H4 (cell line): ENCODE measurements at places on chromosomes 1 and 21.
A peak's percentile ranks its signal among the peaks of the same experiment; 100 is the strongest.

GRCh38 chr1:240598216-240599001 lies 13.5 kb downstream of the GREM2 start:
- DNase-seq, result no peak

GRCh38 chr1:117886101-117886795 lies 43.2 kb downstream of the GDAP2 start:
- peak; percentile 11 for DNase-seq

GRCh38 chr1:107451715-107452114 lies 310.9 kb downstream of the NTNG1 start:
- no peak for DNase-seq

GRCh38 chr1:228782662-228783417 lies 47.6 kb downstream of the RHOU start:
- DNase-seq, result peak; percentile 22

- no peak for DNase-seq
Observed at GRCh38 chr1:67575861-67576260, 109.1 kb upstream of the GADD45A start.

GRCh38 chr1:48676376-48676775 lies 100.3 kb downstream of the BEND5 start:
- DNase-seq, result no peak

- no peak for DNase-seq
Observed at GRCh38 chr1:41509270-41509671, 24.8 kb upstream of the EDN2 start.

GRCh38 chr1:189805735-189806134 lies 671.9 kb downstream of the BRINP3 start:
- no peak for DNase-seq

DNA sequence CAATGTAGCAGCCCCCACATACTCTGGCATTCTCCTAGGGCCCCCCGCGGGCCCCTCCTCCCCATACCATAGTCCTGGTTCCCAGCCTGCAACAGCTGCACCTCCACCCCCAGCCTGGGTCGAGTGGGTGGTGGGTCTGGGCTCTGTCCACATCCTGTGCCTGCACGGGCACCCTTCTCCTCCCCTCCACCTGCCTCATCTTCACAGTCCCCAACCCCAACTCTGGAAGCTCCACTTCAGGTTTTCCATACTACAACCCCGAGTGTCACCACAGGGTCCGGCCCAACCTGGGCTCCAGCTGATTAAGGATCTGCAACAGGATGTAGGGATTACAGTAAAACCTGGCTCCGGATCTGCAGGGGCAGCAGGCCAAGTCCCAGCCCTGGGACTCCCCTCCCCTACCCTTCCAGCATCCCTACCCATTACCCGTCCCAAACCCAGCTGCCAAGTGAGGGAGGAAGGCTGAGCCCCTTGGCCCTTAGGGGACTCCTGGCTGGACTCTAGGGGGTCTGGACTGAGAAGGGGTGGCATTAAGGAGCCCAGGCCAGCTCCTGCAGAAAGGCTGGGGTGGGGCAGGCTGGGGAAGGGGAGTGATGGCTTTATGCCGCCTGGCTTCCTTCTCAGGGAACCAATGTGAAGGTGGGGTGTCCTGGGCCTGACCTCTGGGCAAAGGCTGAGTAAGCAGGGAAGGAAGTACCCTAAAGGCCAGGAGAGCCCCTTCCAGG lies 116.8 kb downstream of the CASZ1 start:
- peak; percentile 76 for DNase-seq

GRCh38 chr1:241775021-241775420 lies 73.0 kb upstream of the EXO1 start:
- no peak for DNase-seq

GRCh38 chr1:201072149-201072548 lies 40.1 kb downstream of the CACNA1S start:
- no peak for DNase-seq

GRCh38 chr1:1072849-1073742 lies 1.0 kb downstream of the RNF223 start:
- DNase-seq, result no peak

- no peak for DNase-seq
Observed at GRCh38 chr1:24415910-24416665, 486 bp downstream of the NIPAL3 start.

- no peak for DNase-seq
Observed at GRCh38 chr21:44448651-44449131, 6.6 kb upstream of the LRRC3 start.

- peak; percentile 49 for DNase-seq
Observed at GRCh38 chr1:88985032-88985431, 7.4 kb downstream of the KYAT3 start.

DNA sequence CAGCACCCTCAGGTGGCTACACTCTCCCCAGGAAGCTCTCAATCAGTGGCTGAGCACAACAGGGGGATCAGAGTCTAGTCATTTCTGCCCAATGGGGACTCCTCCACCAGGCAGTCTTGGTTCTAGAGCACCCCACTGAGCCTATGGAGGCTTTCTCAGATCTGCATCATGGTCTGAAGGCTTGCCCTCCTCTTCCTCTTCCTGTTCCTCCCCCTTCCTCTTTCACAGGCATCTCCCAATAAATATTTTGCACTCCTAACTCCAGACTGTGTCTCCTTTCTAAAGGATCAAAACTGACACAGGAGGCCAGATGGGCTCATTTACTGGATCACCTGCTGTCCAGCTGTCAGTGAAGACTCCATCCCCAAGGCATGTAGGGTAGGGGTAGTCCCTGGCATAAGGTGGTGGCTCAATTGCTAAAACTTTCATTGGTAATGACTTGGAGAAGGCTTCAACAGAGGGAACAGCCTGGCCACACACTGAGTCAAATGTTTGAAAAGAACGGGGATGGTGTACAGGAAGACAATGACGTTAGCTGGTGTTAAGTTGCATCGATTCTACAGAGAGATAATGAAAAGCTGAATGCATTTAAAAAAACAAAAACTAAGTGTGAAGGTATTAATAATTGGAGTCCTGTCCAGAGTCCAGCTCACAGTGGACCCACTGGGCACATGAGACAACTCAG lies 84.2 kb upstream of the SLC2A1 start:
- no peak for DNase-seq

- DNase-seq, result no peak
Observed at GRCh38 chr1:91104712-91105111, 82.9 kb upstream of the ZNF644 start.

GRCh38 chr1:192491804-192492554 lies 83.6 kb upstream of the RGS1 start:
- no peak for DNase-seq

- no peak for DNase-seq
Observed at GRCh38 chr21:39150877-39151276, 32.4 kb downstream of the PSMG1 start.

- no peak for DNase-seq
Observed at GRCh38 chr1:234542211-234542850, 63.4 kb upstream of the TARBP1 start.

DNA sequence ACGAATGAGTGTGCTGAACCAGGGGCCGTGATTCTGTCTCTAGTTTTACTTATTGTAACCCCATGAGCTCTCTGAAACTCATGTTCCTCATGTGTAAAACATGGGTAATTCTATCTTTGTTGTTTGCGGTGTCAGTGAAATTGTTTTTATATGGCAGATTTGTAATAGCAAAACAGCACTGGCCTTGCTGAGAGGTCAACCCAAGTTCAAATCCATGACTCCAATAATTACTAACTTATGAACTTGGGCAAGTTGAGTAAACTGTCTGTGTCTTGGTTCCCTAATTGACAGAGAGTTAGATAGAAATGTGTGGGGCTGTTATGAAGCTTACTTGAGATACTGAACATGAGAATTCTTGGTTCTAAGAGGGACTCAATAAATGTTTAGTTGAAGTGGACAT lies 17.8 kb downstream of the C1orf116 start:
- no peak for DNase-seq

GRCh38 chr1:115593365-115594259 lies 48.2 kb upstream of the VANGL1 start:
- no peak for DNase-seq

DNA sequence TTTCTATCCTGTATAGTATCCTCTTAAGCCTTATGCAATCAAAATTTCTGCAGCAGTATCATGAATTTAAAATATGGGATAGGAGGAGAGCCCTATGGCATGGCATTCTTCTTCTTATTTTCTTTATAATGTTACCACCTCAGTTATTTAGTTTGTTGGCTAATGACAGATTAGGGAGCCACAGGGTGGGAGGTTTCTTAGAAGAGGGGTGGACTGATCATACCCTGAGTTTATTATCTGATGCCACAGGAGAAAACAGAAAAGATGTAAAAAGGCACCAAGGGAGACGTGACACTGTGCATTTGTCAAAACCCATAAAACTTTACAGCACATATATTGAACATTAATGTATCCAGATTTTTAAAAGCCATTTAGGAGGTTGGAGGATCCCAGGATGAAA lies 66.9 kb downstream of the LRRC8D start:
- DNase-seq, result no peak

- no peak for DNase-seq
Observed at GRCh38 chr21:15164678-15165303, 100.0 kb upstream of the NRIP1 start.

DNA sequence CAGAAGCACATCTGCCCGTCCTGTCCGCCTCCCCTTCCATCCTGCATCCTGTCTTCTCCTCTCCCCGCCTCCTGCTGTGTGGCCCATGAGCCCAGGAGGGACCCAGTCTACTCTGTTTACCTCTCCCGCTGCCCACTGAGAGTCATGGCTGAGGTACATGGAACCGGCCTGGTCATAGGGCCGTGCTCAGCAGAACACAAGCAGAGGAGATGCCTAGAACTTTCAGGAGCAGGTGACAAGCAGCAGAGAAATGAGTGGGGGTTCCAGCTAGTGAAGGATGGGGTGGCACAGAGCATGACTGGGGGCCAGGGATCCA lies 70.8 kb downstream of the ATP5PO start:
- DNase-seq, result no peak

GRCh38 chr1:207815913-207816291 lies 64.0 kb downstream of the CD46 start:
- peak; percentile 37 for DNase-seq

GRCh38 chr1:46804027-46804889 lies 5.4 kb downstream of the CYP4B1 start:
- DNase-seq, result no peak

- DNase-seq, result no peak
Observed at GRCh38 chr1:240019524-240019923, 72.2 kb upstream of the FMN2 start.

DNA sequence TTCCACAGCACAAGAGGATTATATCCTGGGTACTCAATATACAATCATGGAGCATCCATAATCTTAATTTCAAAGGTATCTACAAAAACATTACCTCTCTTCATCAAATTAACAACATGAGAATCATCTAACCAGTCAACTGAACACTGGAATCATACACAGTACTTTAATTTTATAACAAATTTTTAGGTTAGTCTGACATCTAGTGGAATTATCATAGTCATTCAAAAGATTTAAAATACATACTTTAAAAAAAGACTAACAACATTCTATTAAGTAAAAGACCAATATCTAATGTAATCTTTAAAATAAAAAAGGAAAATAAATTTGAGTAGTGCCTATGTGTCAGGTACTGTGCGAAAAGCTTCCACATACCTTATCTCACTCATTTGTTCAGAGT lies 16.8 kb upstream of the SH3GLB1 start:
- DNase-seq, result no peak

- DNase-seq, result no peak
Observed at GRCh38 chr1:18922848-18923755, 20.7 kb upstream of the ALDH4A1 start.

DNA sequence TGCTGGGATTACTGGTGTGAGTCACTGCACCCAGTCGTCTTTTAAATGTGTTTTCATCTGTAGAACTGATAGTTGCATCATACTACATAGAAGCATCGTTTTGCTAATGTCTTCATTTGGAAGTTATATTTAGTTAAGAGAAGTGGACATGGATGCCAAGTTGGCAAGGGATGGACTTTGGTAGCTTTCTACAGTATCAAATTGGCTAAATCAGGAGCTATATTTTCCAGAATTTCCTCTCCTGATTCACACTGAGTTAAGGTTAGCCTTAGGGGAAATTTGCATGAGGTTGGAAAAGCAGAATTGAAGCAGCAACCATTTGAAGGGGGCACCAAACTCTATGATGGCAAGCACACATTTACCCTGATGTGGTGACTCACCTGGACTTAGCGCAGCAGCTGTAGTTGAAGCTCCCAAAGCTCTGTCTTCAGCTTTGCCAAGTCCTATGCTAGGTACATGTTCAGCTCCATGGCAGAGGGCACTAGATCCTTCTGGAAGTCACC lies 43.9 kb downstream of the DUSP10 start:
- no peak for DNase-seq

DNA sequence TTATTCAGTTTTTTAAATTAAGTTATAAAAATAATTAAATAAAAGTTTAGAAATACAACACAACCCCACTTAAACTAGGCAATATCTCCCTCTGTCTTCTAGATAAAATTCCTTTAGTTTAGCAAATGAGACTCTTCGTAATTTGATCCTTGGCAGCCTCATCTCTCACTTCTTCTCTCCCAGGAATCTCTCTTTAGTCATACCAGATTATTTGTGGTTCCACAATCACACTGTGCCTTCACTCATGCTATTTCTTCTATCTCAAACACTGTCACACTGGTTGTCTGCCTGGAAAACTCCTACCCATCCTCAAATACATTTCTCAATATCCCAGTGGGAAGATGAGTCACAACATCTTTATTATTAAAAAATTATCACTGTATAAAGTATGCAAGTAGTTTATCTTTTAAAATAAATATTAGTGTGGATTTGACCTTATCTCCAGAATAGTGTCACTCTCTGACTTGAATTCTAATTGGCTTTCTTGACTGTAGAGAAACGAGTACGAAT lies 195.5 kb downstream of the KCNH1 start:
- DNase-seq, result no peak

DNA sequence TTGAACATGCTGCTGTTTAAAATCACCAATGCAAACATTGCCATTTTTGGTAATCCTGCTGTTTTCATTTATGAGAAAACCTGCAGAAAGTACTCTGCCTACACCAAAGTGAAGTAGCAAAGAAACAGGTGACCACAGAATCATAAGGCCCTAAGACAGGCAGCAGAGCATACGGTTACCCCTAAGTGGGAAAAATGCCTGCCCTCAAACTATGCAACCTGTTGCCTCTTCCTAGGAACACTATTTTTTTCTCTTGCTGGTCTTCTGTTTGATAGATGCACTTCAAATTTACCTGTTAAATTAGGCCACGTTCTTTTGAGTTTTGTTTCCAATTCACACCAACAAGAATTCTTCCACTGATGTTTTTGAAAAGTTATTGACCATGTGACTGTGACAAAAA lies 89.5 kb upstream of the RAB4A start:
- no peak for DNase-seq

- DNase-seq, result no peak
Observed at GRCh38 chr1:77228836-77229235, 9.6 kb upstream of the PIGK start.

DNA sequence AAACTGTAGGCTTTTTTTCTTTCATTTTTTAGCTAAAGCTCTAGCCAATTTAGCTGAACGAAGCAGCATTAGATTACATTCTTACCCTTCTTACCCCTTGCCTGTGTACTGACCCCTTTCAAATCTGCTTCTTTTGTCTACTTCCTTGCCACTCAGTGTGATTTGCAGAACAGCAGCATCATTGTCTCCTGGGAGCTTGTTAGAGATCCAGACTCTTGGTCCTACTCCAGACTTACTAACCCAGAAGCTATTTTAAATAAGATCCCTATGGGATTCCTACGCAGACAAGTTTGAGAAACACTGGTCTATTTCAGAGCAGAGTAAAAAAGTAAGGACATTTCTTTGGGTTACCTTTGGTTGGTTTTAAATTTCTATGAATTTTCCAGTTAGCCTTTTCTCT lies 13.8 kb downstream of the LRRC39 start:
- DNase-seq, result no peak
